Activated CD4-positive, CD25-positive, alpha-beta regulatory T cell treated with anti-CD3 and anti-CD28 coated beads, Interleukin-2, amount 50 U/mL, for 72 hours (primary cell): ENCODE measurements at places on chromosomes 1 and 21.
A peak's percentile ranks its signal among the peaks of the same experiment; 100 is the strongest.

GRCh38 chr1:43861988-43862735, 71.4 kb upstream of the ARTN start:
- DNase-seq: no peak

- DNase-seq: no peak
These were observed 63.8 kb upstream of the ARHGAP29 start for GRCh38 chr1:94301186-94301585.

- DNase-seq: no peak
These were observed 343.6 kb downstream of the NPHP4 start for GRCh38 chr1:5648410-5649165.

GRCh38 chr1:40383488-40384412, 10.2 kb downstream of the SMAP2 start:
- no peak for DNase-seq

DNA sequence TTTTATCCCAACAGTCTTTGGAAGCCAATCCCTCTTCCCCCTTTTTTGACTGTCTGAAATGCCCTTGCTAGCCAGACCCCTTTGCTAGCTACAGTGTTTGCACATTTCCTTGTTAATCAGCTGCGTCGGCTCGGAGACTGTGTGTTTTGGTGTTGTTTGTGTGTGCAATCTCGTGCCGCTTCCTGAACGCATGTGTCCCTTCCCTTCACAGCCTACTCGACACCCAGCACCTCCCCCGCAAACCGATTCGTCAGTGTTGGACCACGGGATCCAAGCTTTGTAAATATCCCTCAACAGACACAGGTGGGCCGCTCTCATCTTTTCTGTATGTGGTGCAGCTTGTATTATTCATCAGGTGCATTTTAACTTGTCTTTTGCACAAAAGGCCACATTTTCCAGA, 298.7 kb downstream of the TM2D1 start:
- no peak for DNase-seq

DNA sequence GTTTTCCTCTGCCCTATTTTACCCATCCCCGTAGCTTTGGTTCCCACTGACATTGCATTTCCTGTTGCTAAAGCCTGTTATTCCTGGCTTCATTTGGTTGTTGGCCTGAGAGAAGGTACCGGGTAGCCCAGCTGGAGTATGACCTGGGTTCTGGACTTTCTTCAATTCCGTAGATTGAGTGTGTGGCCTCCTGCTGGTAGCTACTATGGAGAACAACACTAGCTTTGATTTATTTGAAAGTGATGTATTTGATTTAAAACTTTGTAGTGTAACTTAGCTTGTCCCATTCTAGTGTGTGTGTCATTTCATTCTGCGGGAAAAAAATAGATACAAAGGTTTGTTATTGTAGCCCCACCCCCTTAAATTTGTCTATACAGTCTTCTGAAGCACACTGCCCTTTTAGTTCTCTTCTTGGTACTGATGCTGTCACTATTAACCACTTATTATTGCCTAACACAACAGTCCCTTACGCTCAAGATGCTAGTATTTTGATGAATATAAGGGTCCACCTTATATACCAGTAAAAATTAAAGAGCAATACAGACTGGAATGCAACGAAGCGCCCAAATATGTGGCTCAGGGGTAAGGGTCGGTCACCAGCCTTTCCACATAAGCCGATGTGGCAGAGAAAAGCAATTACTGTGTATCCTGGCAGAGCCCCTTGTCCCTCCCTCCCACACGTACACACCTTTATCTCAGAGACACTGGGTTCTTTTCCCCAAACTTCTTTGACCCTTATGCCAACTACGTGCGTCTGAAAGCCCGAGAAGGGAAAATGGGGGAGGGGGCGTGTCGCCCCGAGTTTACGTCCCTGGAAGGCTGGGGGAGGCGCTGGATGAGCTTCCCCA, 643 bp upstream of the MOV10 start:
- no peak for DNase-seq

- DNase-seq: no peak
These were observed 20.6 kb downstream of the STUM start for GRCh38 chr1:226568975-226569741.

DNA sequence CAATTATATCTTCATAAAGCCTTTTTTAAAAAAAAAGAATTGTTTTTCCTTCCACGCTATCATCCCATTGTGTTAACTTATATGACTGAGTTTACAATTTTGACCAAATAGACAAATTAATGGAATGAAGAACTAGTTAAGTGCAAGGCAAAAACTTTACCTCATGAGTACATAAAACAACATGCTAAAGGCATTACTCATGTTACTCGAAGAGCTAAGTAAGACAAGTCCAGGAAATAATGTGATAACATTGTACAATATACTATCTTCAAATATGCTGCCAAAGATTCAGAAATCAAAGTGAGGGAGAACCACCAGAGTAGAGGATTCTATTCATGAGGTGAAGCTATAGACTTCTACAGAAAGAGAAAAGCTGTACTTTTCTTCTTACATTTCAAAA, 24.2 kb upstream of the DYNLT5 start:
- no peak for DNase-seq

GRCh38 chr1:9128166-9128519, 759 bp downstream of the GPR157 start:
- DNase-seq: no peak

- DNase-seq: no peak
These were observed 50.5 kb upstream of the SLFNL1 start for GRCh38 chr1:41072051-41072450.

- DNase-seq: no peak
These were observed 15.9 kb upstream of the SRSF4 start for GRCh38 chr1:29197590-29197924.

- no peak for DNase-seq
These were observed 214.8 kb downstream of the MATN1 start for GRCh38 chr1:30508611-30509010.

GRCh38 chr1:36765785-36766300, 268.5 kb downstream of the GRIK3 start:
- no peak for DNase-seq

GRCh38 chr1:23496490-23497181, 12.7 kb upstream of the ASAP3 start:
- no peak for DNase-seq

DNA sequence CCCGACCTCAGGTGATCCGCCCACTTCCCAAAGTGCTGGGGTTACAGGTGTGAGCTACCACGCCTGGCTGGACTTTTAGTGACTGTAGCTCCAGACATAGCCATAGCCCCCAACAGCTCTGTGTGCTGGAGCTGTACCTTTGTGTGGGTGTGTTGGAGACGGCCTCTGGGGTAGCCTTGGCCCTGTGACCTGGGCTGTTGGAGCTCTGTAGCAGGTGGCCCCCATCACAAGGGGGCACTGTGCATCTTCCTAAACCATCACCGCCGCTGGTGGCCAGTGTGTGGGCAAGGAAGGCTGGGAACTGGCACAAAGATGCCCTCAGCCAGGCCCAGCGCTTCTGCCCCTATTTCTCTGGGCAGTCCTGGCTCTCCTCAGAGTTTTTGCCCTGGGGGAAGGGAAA, 38.4 kb upstream of the FOXO6 start:
- no peak for DNase-seq

DNA sequence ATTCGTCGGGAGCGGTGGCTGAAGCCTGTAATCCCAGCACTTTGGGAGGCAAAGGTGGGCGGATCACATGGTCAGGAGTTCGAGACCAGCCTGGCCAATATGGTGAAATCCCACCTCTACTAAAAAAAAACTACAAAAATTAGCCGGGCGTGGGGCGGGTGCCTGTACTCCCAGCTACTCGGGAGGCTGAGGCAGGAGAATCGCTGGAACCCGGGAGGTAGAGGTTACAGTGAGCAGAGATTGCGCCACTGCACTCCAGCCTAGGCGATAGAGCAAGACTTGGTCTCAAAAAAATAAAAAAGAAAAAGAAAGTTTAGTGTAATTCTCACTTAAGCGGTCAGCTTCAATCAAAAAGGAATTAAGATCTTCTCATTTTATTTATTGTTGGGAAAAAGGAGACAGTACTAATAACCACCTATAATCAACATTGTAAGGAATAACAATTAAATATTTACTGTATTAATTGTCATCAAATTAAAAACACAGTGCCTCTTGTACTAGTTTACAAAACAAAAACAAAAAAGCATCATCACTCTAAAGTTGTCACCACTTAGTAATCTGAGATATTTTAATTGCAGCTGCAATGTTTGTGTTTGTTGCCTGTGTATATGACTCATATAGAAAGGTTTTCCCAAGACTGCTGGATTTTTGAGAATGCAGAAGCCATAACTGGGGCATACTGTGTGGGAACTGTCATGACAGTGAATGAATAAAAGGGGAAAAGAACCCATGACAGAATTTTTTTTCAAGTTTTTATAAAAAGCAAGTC, 3.7 kb downstream of the FBXO42 start:
- DNase-seq: no peak

DNA sequence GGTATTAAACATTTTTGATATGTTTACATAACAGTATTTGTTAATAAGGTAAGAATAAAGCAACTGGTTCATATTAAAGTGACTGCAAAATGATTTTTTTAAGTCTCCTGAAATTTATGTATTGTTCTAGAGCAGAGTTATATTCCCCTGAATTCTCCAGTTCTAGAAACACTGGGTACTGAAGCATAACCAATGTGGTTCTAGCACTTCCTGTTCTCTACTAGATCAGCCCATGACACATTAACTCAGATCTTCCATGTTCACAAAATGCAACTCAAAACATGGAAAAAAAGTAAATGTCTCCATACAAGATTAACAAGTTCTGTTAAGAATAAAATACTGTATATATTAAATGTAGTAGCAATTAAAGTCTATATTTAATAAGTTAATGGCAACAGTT, 3.9 kb downstream of the NEGR1 start:
- no peak for DNase-seq

GRCh38 chr1:154978360-154978759, 3.9 kb downstream of the CKS1B start:
- DNase-seq: no peak

GRCh38 chr1:50300297-50300696, 122.9 kb downstream of the DMRTA2 start:
- DNase-seq: no peak

DNA sequence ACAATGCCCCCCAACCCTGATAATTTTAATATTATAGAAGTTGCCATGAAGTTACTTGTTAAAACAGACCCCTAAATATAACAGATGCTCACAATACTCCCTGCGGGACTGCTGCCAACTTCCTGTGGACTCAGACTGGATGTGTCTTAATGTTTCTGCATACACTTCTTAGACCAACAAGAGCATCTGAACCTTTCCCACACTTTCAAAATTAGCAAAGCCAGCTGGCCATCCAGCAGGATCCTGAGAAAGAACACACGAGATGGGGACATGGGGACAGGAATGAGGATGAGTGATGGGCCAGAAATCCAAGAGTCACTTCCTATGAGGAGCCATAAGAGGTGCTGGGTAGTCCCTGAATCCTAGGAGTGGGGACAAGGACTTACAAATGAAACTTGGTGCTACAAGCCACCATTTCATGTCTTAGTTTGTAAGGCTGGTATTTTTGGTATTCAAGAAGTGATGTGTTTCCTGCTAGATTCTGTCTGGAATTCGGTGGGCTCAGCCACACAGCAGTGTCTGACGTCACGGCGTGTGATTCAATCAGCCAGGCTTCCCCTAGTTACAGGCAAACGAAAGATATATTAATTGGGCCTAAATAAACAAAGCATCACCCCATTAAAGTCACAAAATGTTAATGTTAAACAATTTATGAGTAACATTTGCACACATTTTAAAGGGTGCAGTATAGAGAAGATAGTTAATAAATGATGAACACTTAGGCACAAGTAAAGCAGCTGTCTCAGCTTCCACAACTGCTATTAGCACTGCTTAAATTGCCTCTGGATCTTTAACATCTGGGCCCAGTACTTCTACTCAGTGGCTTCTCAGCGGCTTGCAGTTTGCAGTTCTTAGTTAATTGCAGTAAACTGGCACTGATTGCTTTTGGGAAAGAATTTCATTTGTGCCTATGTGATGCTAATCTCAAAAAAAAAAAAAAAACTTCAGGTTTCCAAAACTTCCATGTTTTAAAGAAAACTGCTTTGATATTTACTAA, 41.2 kb upstream of the RGS8 start:
- no peak for DNase-seq

- DNase-seq: no peak
These were observed 39.5 kb downstream of the EPHB2 start for GRCh38 chr1:22749919-22750684.

DNA sequence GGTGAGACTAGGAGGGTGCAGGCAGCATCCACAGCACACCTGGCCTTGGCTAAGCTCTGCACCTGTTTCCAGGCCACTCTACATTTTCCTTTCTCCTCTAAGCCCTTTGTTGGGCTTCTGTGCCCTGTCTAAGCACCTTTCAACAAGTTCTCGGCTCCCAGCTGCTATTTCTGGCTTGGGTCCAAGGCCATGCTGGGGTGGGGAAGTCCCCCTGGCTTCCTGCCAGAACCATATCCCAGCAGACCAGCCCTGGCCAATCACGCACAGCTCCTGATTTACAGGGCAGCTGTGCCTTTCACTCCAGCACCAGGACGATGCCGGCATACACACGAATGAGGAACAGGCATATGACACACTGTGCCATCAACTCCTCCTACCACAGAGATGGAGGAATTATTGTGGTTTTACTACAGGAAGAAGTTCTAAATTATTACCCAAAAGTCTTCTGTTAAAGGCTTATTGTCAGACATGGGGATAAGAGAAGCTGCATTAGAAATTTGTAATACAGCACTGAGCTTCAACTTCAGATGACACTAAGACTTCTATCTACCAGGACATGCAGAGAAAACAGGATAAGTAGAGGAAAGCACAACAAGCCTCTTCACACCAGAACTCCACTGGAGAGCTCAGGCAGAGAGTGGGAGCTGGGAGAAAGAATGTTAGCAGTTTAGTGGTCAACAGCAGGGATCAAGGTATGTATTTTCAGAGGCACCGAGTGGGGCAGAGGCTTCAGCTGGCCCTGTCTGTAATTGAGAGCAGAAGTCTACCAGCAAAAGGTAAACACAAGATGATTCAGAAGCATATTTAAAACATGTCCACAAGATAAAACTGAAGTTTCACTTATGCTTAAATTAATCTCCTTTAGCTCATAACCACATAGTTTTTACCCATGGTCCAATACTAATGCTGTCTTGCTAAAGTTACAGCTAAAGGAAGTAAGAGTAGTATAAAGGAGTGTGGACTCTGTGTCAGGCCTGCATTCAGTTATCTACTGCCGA, 37.4 kb downstream of the TRIT1 start:
- peak; percentile 69 for DNase-seq

DNA sequence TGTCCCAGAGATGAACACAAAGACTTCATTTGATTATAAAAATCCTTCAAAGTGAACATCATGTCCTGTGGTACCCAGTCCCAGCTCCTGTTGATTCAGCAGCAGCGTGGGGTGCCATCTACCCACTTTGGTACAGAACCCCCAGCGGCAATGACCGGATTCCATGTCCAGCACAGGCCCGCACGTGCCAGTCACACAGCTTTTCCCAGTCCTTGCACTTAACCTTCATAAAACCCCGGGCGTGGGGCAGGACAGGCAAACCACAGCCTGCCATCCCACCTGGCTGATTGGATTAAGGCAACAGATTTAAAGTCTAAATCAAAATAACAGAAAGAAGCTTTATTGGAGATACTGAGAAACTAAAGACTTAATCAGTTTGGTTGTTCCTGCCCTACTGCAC, 15.5 kb downstream of the CEP104 start:
- no peak for DNase-seq

- DNase-seq: no peak
These were observed 308.8 kb downstream of the KIF26B start for GRCh38 chr1:245463392-245464165.

GRCh38 chr21:45504021-45504515, 38.2 kb downstream of the SLC19A1 start:
- DNase-seq: no peak

- DNase-seq: no peak
These were observed 4.8 kb downstream of the FAM3B start for GRCh38 chr21:41321211-41321907.
